ENCODE measurements at places on chromosomes 12 and 14.

- no peak for DNase-seq
These were observed 288.8 kb downstream of the TMEM132D start for GRCh38 chr12:129615001-129615400.

GRCh38 chr12:114215746-114216145, 190.2 kb downstream of the TBX5 start:
- DNase-seq = no peak

DNA sequence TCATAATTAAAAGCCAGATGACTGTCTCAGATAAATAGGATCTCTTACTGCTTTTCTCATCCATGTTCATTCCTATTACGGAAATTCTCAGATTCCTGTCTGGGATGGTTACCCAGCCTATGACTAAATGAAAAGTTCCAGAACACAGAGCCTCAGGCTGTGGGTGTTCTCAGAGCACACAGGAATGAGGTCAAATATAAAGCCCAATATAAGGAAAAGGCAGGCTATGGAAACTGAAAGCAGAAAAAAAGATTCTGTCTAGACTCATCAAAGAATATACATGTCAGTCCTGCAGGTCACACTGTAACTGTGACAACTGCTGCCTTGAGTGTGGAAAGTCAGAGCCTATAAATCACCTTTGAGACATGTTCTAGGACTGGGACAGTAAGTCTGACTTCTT, 64.3 kb downstream of the DCAF5 start:
- DNase-seq = no peak

DNA sequence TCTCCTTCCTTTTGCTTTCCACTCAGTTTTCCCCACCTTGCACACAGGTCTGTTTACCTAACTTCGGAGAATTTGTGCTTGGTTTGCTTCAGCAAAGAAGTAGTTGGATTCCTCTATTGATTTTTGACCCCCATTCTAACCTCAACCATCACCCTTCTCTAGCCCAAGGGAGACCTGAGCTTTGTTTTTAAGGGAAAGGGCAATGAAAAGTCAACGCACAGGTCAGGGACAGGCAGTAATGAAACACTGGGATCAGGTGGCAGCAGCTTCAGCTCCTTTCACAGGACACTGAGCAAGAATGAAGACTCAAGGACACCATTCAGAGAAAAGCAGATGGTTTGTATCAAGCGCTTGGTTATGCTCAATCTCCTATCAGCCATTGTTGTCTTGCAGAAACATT, 46.9 kb upstream of the KRR1 start:
- no peak for DNase-seq

DNA sequence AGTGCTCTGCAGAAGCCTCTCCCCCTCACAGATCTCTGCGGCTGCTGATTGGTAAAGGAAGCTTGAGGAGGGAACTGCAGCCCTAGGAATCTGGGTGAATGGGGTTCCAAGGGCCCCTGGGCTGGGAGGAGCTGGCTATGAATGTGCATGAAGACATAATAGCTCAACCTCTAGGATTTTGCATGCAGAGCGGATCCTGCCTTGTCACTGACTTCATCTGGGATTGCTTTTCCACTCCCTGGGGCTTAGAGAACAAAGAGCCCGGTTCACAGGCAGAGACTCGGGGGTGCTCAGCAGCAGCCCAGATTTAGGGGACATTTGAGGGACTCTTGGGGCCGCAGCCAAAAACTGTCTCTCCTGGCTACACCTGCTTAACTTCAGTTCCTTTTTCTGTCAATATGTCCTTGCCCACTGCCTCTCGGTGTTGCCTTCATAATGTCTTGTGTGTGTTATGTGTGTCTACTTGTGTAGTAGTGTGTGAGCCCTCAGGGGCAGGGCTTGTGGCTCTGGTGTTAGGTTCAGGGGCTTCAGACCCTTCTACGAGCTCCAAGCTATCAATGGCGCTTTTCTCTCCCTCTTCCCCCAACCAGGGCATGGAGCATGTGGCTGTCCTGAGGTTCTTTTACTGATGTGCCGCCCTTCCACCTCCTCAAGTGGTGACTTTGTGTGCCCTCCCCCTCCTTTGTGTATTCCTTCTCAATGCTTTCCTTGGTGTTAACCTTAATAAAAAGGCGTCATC, 1.9 kb downstream of the CCDC184 start:
- DNase-seq = peak; percentile 22

DNA sequence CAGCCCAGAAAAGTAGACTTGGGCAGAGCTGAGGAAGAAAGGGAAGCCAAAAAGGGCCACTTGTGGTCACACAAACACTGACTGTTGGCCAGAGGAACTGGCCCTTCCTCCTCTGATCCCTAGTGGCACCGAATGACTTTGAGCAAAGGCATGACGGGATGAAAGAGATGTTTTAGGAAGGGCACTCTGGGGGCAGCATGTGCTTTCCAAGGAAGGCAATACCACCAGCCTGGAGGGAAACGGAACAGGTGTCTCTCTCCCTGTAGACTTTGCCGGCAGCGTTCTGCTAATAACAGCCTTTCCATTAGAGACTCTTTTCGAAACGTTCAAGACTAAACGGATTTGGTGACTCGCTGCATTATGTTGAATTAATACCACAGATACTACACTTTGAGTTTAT, 12.3 kb upstream of the FBXO21 start:
- no peak for DNase-seq

- DNase-seq = no peak
These were observed 7.7 kb downstream of the TNFAIP2 start for GRCh38 chr14:103130965-103131364.

- no peak for DNase-seq
These were observed 74.3 kb downstream of the PLEKHA5 start for GRCh38 chr12:19203539-19204506.

- DNase-seq = no peak
These were observed 23.3 kb downstream of the RTRAF start for GRCh38 chr14:52012635-52013034.

- no peak for DNase-seq
These were observed 6.6 kb downstream of the RTN1 start for GRCh38 chr14:59863806-59864525.

- peak; percentile 16 for DNase-seq
These were observed 6.0 kb upstream of the CHD4 start for GRCh38 chr12:6613015-6613775.

DNA sequence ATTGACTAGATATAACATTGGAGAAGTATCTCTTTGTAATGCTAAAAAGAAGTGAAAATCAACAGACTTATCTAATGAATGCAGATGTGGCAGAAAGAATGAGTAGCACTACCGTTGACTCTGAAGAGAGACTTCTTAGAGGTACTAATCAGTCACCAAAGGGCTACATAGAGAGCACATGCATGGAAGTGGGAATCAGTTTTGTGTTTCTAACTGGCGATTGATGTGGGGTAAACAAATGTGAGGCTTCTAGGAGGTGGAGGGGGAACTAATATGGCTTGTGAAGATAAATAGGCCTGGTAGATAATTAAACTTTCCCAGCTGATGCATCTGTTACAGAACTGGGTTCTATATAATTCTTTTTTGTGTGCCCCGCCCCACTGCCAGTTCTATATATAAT, 10.5 kb downstream of the COCH start:
- no peak for DNase-seq

- DNase-seq = no peak
These were observed 362.9 kb downstream of the RAD51B start for GRCh38 chr14:68182492-68182891.

DNA sequence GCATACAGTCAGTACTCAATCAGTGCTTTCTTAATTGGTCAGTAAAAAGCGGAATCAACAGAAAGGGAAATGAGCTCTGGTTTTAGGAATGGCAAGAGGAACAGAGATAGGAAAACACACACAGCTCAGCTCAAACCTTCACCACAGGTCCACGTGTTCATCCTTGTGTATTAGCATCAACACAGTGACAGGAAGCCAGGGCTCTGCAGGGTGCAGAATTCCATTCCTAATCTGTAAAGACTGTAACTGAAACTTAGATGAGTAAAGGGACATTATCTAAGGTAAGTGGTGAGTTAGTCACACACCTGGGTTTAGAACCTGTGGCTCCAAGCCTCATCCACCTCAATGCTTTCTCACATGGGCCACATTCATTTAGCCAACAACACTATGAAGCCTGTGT, 1242.2 kb upstream of the TMEM132C start:
- DNase-seq = no peak

- no peak for DNase-seq
These were observed 37.1 kb downstream of the TBX5 start for GRCh38 chr12:114368685-114369452.

DNA sequence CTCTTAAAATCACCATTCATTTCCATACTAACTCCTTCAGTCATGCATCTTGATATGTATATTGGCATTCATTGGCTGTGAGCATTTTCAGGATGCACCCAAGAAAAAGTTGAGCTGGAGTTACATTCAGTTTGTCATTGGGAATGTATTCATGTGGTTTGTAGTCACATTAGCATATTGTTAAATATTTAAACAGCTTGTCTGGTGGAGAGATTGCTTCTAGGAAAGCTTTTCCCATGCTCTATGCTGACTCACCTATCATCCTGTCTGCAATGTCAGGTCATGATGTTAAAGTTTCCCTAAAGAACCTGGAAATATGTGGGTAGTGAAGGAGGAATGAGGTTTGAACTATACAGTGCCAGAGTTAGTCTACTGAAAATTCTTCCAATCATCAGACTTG, 583.6 kb downstream of the GALC start:
- DNase-seq = no peak

- no peak for DNase-seq
These were observed at the start of gene SLC17A8 for GRCh38 chr12:100356644-100357223. SLC17A8 (plus strand) TSS chr12:100357074; CDS start chr12:100357392, 318 bp downstream.

GRCh38 chr12:82089369-82090121, 268.6 kb downstream of the CCDC59 start:
- no peak for DNase-seq

GRCh38 chr12:59650588-59651228, 54.9 kb downstream of the SLC16A7 start:
- DNase-seq = no peak

DNA sequence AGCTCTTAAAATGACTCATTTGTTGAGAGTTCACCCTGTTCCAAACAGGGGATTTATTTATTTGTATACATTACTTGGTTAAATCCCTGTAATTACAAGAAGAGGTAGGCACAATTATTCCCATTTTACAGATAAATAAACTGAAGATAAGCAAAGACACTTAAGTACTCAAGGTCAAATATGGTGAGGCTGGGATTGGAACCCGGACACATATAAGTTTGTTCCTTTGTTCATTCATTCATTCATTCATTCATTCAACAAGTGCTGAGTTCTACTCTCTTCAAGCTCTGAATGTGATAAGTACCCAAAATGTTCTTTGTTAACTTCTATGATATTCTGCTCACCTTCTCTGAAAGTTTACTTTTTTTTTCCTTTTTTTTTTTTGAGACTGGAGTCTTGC, 2.4 kb upstream of the TRIM9 start:
- DNase-seq = no peak
